CD4-positive, alpha-beta T cell treated with Interferon gamma for 1 hour (primary cell): ENCODE measurements at places on chromosomes 1 and 21.

DNA sequence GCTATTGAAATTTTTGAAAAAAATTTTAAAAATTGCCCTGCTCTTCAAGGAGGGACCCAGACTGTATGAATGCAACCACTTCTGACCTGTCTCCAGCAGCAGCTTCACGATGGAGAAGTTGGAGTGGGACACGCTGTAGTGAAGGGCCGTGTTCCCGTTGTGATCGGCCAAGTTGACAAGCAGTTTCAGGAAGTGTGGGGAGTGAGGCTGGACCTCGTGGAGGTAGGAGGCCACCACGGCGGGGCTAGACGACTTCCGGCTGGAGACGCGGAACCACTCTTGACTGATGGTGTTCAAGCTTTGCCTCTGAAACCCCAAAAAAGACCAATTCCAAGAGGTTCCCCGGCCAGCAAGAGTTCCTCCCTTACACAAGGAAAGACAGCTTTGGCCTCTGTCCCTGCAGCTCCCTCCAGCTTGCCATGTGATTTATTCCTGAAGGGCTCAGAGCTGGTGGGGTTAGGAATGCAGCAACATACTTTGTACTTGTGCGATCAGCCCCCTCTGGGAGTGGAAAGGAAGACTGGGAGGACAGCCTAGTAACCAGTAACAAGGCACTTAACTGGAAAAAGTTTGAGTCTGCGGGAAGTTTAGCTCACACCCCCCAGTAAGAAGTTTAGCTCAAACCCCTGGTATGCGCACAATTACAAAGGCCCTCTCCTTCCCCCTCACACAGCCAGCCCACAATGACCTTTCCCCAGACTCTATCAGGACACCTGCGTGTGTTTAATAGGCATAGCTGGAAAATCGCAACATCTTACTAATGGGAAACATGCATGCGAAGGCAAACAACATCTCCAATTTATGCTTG lies 56.0 kb downstream of the KANK4 start:
- no peak for DNase-seq

DNA sequence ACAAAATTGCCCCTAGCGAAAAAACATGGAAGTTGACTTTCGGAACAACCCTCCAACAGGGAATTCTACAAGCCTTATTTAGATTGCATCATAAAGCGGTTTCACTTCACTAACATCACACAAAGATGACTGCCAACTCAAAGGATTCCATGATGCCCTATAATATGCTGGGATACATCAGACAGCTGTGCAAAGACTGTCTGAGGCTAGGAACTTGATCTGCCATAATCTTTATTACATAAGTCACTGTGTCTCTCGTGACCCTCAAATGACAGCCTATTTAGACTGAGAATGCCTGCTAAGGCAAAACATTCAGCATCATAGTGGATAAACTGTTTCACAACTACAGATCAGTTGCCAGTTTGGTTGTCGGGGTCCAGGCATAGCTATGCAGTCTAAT lies 23.8 kb downstream of the FH start:
- DNase-seq = no peak

- DNase-seq = no peak
Measured at GRCh38 chr1:1753607-1754005, 24.7 kb downstream of the NADK start.

DNA sequence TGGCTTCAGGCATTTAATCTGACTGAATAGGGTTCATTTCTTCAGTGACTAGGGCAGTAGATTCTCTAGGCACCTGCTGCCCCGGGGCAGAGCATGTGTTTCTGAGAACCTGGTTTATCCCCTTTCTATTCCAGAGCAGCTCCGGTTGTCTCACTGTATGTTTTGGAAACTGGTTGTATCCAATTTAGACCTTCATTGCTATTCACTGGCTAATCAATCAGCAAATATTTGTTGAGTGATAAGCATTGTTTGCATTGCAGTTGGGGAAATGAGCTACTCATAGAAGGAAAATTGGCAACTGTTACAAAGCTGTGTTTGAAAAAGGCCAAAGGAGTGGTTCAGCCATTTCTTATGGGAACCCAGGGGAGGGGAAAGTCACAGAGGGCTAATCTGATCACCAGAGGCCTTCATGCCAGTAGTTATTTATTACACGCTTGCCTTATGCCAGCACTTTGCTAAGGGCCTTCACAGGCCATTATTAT lies 2.9 kb downstream of the QSOX1 start:
- no peak for DNase-seq

GRCh38 chr1:7069931-7070330 lies 284.7 kb downstream of the CAMTA1 start:
- DNase-seq = no peak

DNA sequence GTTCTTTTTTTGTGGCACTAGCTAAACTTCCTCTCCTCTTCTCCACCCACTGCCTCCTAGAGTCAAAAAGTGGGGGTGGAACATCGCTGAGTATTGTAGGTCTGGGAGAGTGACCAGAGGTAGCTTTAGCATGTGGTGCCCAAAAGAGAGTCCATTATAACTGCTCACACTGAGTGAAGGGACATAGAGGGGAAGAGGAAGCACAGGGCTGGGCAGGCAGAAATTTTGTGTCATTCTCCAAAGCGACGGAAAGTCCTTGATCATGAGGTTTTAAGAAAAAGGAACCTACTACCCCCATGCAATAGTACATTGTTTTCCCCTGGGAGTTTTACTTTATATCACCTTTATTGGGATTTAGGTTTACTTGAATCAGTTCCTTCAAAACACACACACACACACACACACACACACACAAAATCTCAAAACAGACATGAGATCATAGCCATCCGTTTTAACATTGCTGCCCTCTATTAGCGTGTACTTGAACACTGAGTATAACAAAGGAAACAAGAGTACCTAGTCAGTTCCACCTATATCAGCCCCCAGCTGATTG lies 4.1 kb downstream of the CD84 start:
- peak; percentile 21 for DNase-seq

- no peak for DNase-seq
Measured at GRCh38 chr1:73611681-73612080, 586.3 kb downstream of the LRRIQ3 start.

DNA sequence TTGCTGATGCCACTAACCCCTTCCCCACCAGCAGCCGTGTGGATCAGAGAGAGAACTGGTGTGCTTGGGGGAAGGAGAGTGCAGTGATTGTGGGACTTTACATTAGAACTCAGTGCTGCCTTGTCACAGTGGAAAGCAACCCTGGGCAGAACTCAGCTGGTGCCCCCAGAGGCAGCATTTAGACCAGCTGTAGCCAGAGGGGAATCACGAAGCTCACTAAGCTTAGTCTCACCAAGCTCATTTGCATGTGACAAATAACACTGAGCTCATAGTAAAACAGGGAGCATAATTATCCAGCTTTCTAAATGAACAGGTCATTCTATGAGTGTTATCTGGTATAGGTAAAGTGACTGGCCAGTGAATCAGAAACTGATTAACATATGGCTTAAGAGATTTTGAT lies 9.8 kb upstream of the SMAP2 start:
- DNase-seq = peak; percentile 41

DNA sequence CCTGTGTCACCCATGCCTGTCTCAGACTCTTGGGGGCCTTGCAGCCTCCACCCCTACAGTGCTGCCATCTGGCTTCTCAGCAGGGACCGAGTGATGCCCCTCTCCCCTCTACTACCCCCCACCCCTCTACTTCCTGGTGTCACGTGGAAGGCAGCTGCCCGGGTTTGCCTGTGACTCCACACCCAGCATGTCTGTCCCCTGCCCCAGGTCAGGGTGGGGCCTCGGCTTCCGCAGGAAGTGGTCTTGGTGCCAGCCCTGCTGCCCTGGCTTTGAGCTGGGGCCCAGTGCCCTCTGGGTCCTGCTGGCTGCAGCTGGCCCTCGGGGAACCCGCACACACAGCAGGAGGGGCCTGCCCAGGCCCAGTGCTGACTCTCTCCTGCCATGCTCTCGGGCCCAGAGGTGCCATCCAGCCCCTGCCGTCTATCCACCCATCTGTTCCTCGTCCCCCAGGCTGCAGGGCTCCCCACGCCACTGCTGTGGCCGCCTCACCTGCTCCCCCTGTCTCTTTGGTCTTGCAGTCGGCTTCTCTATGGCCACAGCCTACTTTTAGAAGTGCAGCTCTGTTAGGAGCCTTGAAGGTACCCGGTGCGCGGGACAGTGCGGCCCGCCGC lies 24.0 kb downstream of the PLCH2 start:
- peak; percentile 29 for DNase-seq

- no peak for DNase-seq
Measured at GRCh38 chr1:108816049-108816893, 40.6 kb downstream of the AKNAD1 start.

DNA sequence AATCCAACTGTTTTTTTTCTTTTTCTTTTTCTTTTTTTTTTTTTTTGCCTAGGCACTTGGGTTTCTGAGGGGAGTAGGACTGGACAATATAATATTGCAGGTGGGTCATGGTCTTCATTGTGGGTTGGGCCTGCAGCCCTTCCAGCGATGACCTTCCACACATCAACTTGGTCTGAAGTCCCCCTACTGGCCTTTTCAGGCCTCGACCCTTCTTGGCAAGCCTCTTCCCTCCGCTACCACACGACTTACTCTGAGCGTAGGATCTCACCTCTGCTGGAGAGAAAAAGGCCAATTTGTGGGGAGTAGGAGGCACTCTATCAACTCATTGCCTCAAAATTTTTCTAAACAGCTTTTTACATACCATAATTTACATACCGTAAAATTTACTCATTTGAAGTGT lies 51.1 kb upstream of the GRIK3 start:
- DNase-seq = no peak

DNA sequence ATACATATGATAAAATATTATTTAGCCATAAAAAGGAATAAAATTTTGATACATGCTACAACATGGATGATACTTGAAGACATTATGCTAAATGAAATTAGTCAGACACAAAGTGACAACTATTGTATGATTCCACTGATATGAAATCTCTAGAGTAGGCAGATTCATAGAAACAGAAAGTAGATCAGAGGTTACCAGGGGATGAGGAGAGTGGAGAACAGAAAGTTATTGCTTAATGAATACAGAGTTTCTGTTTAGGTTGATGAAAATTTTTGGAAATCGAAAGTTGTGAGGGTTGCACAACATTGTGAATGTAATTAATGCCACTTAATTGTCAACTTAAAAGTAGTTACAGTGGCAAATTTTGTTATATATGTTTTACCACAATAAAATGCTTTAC lies 315.7 kb upstream of the USP25 start:
- no peak for DNase-seq

DNA sequence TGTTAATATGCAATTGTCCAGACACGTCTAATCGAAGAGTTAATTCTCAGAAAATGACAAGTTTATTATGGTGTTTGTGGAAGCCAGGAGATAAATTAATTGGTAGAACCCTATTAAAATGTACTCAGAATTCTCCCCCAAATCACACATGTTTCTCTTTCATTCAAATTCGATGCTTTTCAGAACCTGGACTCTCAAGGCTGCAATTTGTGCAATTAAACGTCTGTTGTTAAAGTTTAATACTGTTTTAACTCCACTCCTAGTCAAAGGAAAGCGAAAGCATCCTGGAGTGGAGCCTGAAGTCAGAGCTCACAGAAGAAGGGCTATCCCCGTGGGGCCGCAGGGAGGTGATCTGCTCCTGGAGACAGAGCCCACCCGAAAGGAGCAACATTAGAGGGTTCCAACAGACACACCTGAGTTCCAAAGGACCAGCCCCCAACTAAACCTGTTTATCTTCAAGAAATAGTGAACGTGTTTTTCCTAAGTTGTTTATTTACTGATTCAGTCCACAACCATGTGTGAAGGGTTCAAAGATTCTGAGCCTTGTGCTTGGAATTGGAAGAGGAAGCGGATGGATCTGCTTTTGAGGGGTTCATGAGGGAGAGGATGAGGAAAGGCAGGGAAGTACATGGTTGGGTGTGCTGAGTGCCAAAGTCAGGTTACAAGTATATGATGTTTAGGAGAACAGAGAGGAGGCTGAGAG lies 68.0 kb upstream of the AKT3 start:
- DNase-seq = no peak

- no peak for DNase-seq
Measured at GRCh38 chr1:65113298-65113697, 34.7 kb upstream of the AK4 start.

- no peak for DNase-seq
Measured at GRCh38 chr21:30044447-30045064, 104.8 kb upstream of the GRIK1 start.

DNA sequence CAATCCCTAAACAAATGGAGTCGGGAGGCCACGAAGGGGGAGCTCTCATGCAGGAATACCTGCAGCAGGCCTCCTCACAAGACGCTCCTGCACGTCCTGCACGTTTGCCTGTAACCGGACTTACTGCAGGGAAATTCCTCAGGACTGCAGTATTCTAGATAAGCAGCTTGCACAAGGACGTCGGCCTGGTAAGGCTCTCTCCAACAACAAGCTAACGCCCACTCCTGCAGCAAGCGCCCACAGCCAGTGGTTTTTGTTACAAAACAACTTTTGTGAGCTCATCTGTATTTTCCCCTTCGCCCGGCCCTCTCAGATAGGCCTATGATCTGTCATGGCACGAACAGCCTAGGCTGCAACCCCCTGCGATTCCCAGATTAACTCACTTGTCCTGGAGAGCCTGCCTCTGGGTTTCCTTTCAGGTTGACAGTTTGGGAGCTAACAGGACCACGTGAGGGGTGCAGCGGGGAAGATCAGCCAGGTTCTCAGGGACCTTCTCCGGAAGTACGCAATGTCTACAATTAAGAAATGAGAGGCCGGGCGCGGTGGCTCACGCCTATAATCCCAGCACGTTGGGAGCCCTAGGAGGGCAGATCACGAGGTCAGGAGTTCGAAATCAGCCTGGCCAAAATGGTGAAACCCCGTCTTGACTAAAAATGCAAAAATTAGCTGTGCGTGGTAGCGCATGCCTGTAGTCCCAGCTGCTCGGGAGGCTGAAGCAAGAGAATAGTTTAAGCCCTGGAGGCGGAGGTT lies 921 bp upstream of the MIB2 start:
- DNase-seq = peak; percentile 71

- DNase-seq = no peak
Measured at GRCh38 chr1:79633456-79633855, 626.9 kb upstream of the ADGRL4 start.

- DNase-seq = no peak
Measured at GRCh38 chr1:175388285-175388684, 195.7 kb upstream of the KIAA0040 start.
